Cardiac muscle cell (in vitro differentiated cells and primary cell): ENCODE measurements at places on chromosomes 5 and 9. TPM values are rescaled to one million over a fixed set of nuclear protein-coding genes. Genes with fewer than 3 reads are reported as not detected.

Gene CCL19
- total RNA-seq: not detected in 2 replicates

Gene IGFBPL1
- 12.6 and 24.2 TPM in 2 replicates for total RNA-seq

Gene C5orf58
- not detected in 2 replicates for total RNA-seq

Gene BAAT
- total RNA-seq: not detected in 2 replicates

Gene GPR150
- total RNA-seq: 0.07 and 0.57 TPM in 2 replicates

Gene CCL27
- 0.77 and 2.0 TPM in 2 replicates for total RNA-seq

Gene SLC34A1
- total RNA-seq: not detected in 2 replicates

Gene MAML1
- total RNA-seq: 35.8 and 38.8 TPM in 2 replicates

Gene TBCA
- 218 and 245 TPM in 2 replicates for total RNA-seq

Gene MRPL50
- 9.1 and 11.2 TPM in 2 replicates for total RNA-seq

Gene LCN9
- total RNA-seq: not detected in 2 replicates

Gene UGT3A1
- total RNA-seq: 0.42 and 0.48 TPM in 2 replicates

Gene LPAR1
- total RNA-seq: 0.77 and 1.5 TPM in 2 replicates

Gene C9
- not detected in 2 replicates for total RNA-seq

Gene WNK2
- 31.6 and 92.2 TPM in 2 replicates for total RNA-seq

Gene SOX30
- total RNA-seq: 0.07 TPM in 1 of 2 replicates, not detected in the other

Gene PNPLA7
- total RNA-seq: 1.1 and 3.6 TPM in 2 replicates

Gene PCDHA1
- 0.25 TPM in 1 of 2 replicates, not detected in the other for total RNA-seq

Gene LECT2
- not detected in 2 replicates for total RNA-seq

Gene CER1
- total RNA-seq: 1.3 and 1.8 TPM in 2 replicates
